ENCODE measurements at places on chromosomes 13 and 19. TPM values are rescaled to one million over a fixed set of nuclear protein-coding genes. Genes with fewer than 3 reads are reported as not detected.

DNA sequence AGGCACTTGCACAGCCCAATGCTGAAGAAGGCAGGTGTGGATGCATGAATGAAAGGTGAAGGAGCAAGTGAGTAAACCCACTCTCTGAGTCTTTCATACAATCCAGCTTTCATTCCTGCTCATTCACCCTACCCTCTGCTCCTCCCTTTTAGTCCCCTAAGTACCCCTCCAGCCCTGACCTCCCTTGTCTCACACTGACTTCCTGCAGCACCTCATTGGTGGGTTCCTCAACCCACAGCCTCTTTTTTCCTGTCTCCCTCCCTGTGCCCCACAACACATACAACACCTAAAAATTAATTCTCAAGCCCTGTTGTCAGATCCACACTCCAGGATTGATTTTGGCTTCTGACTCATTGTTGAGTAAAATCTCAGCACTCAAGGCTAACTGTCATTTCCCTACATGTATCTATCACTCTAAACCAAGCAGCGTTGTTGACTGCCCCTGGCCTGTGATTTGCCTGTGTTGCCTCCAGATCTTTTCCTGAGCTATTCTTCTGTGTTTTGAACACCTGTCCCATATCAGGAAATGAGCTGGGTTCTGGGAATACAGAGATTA, 177.3 kb upstream of the SERP2 start:
- DNase-seq = no peak
- no peak overlapping the region for H3K4me3 ChIP-seq
- H3K4me1 ChIP-seq = peaks cover 10% of the 10 kb centered on the region
- no peaks in the 10 kb centered on the region for H3K27me3 ChIP-seq

DNA sequence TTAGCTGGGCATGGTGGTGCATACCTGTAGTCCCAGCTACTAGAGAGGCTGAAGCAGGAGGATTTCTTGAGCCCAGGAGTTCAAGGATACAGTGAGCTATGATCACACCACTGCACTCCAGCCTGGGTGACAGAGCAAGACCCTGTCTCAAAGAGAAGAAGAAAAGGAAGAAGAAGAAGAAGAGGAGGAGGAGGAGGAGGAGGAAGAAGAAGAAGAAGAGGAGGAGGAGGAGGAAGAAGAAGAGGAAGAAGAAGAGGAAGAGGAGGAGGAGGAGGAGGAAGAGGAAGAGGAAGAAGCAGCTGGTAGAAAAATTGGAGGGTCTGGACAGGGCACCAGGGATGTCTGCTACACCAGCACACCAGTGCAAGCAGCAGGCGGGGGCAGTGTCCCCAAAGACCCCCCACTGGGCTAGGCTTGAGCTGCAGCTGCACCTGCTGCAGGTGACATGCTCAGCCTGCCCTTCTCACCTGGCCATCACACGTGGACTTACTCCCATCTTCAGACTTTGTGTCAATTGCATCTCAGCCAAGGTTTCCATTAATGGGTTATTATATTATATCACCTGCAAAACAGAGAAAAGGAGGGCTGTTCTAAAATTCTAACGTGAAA, 180.9 kb upstream of the ZNF507 start:
- no peak overlapping the region for H3K4me3 ChIP-seq
- H3K27ac ChIP-seq = no peak overlapping the region
- H3K36me3 ChIP-seq = no peaks in the 10 kb centered on the region
- DNase-seq = no peak

Gene PTPRH
- 0.54 TPM for total RNA-seq

GRCh38 chr19:45356760-45357444, 13.5 kb downstream of the ERCC2 start:
- H3K4me1 ChIP-seq = no peaks in the 10 kb centered on the region
- peaks cover 23% of the 10 kb centered on the region for H3K36me3 ChIP-seq
- no peaks in the 10 kb centered on the region for H3K27me3 ChIP-seq
- no peak for DNase-seq
- no peak overlapping the region for H3K4me3 ChIP-seq

DNA sequence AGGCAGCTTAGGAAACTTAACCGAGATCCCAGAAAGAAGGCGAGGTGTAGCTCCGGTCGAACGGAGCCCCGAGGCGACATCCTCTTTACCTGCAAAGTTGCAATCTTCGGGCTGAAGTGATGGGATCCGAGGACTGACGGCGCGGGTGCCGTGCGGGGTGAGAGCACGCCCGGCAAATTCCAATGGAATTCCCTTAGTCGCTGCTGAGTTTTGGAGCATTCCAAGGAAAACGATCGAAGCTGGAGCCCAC, 141 bp downstream of the TRPC4 start:
- no peaks in the 10 kb centered on the region for H3K36me3 ChIP-seq
- no peak for DNase-seq
- peaks cover 29% of the 10 kb centered on the region for H3K4me1 ChIP-seq
- H3K27me3 ChIP-seq = no peaks in the 10 kb centered on the region

- no peak overlapping the region for H3K27ac ChIP-seq
- H3K36me3 ChIP-seq = no peaks in the 10 kb centered on the region
- DNase-seq = no peak
- peaks cover 2% of the 10 kb centered on the region for H3K27me3 ChIP-seq
- no peak overlapping the region for H3K4me3 ChIP-seq
- H3K4me1 ChIP-seq = no peaks in the 10 kb centered on the region
Measured at GRCh38 chr13:48727241-48728011, 73.7 kb downstream of the CYSLTR2 start.

DNA sequence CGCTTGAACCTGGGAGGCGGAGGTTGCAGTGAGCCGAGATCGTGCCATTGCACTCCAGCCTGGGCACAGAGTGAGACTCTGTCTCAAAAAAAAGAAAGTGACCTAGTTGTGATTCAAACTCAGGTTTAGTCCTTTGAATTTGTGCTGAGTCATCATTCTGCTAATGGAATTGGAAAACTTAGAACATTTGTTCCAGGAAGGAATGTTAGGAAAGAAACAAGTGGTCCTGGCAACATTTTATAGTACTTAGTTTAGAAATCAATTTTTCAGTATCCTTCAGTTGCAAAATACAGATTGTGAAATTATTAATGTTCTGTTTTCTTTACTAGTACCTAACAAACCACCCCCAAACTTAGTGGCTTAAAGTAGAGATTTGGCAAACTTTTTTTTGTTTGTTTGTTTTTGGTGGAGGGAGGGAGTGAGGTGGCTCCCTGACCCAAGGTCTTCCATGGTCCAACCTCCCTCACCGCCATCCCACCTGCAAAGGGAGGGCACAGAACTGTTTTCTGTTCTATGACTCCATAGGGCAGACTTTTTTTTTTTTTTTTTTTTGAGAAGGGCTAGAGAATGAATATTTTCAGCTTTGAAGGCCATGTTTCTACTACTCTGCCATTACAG, 9.2 kb upstream of the SULT2A1 start:
- no peaks in the 10 kb centered on the region for H3K4me1 ChIP-seq
- peaks cover 4% of the 10 kb centered on the region for H3K27me3 ChIP-seq
- H3K4me3 ChIP-seq = no peak overlapping the region
- no peak overlapping the region for H3K27ac ChIP-seq
- DNase-seq = no peak

- peaks cover 5% of the 10 kb centered on the region for H3K27me3 ChIP-seq
- DNase-seq = no peak
- H3K4me1 ChIP-seq = no peaks in the 10 kb centered on the region
Measured at GRCh38 chr13:38382946-38383345, 33.3 kb downstream of the UFM1 start.

All from chondrocyte (in vitro differentiated cells).